ENCODE measurements at places on chromosomes 3 and 15.

DNA sequence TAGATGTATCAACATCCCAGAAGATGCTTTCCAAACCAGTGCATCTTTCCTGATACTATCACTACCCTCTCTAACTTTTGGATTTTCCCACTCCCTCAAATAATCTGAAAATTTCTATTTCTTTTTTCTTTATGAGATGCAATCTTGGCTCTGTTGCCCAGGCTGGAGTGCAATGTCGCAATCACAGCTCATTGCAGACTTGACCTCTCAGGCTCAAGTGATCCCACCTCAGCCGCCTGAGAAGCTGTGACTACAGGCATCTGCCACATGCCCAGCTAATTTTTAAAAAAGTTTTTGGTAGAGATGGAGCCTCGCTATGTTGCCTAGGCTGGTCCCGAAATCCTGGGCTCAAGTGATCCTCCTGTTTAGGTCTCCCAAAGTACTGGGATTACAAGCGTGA, 239.7 kb downstream of the SUCLG2 start:
- no peak for DNase-seq

GRCh38 chr3:26498271-26498670, 124.3 kb upstream of the LRRC3B start:
- DNase-seq, result no peak

DNA sequence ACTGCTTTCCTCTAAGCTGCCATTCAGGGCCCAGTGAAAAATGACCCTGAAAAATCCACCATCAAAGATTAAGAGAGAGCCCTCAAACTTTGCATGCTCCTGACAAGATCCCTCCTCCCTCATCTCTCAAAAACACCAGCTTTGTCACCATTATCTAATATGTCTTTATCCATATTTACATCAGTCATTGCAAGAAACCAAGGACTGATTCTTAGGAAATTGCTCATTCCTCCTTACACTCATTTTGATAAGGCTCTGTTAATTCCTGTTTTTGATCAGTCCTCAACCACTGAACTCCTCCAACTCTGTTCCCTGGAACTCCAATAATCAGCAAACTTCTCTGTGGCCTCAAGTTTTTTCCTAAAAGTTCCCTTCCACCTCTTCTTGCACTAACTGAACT, 51.8 kb downstream of the CD200 start:
- DNase-seq, result no peak

GRCh38 chr15:75042730-75043508, 19.5 kb downstream of the PPCDC start:
- no peak for DNase-seq

DNA sequence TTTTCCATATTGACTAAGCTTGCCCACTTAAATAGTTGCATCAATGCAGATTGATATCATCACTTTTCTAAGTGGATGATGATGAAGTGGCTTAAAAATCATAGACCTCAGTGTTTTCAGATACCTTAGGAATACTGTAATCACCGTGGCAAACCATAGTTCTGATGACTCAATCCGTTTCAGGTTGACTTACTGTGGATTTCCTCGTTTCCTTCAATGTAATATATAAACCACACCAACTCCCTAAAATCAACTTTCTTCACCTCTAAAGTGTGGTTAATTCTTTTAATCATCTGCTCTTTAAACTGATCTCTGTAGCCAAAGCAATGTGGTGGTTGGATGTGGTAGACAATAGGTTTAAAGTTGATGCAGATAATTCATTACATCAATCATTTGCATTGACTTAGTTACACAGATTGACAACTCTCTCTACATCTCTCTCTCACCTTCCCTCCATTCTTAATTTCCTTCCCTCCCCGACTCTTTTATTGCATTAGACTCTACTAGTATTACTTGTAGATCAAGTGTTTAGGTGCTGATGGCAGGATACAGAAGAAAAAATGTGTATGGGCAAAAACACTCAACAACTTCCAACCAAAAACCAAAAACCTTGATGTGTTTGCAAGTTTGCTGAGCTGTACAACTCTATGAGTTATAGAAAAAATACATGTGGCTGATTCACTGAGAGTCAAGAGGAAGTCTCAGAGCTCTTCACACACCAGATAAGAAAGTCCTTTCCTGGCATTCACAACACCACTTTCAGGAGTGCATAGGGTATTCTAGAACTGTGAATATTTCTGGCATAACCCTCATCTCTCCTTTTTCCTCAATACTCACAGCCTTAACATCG, 243.5 kb downstream of the NFKBIZ start:
- no peak for DNase-seq

DNA sequence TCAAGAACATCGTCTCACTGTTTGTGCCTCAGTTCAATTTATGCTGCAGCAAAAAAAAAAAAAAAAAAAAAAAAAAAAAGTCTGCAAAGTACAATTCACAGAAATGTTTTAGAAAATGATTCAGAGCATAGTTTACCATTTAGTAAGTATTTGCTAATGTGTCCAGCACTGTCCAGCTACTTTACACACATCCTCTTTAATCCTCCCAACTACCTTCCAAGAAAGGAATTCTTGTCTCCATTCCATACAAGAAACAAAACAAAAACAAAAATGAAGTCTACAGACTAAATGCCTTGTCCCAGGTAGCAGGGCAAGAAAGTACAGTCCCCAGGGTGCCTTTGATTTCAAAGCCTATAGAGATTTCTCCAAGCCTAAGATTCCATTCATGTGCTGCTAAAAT, 38.9 kb upstream of the SNTN start:
- DNase-seq, result no peak

Measured in C1 segment of cervical spinal cord (tissue), 14 donors.